CD4-positive, alpha-beta T cell (primary cell): ENCODE measurements at places on chromosomes 2 and 18. TPM values are rescaled to one million over a fixed set of nuclear protein-coding genes. Genes with fewer than 3 reads are reported as not detected.

GRCh38 chr18:71398531-71398930, 1109.7 kb downstream of the SOCS6 start:
- DNase-seq = no peak

DNA sequence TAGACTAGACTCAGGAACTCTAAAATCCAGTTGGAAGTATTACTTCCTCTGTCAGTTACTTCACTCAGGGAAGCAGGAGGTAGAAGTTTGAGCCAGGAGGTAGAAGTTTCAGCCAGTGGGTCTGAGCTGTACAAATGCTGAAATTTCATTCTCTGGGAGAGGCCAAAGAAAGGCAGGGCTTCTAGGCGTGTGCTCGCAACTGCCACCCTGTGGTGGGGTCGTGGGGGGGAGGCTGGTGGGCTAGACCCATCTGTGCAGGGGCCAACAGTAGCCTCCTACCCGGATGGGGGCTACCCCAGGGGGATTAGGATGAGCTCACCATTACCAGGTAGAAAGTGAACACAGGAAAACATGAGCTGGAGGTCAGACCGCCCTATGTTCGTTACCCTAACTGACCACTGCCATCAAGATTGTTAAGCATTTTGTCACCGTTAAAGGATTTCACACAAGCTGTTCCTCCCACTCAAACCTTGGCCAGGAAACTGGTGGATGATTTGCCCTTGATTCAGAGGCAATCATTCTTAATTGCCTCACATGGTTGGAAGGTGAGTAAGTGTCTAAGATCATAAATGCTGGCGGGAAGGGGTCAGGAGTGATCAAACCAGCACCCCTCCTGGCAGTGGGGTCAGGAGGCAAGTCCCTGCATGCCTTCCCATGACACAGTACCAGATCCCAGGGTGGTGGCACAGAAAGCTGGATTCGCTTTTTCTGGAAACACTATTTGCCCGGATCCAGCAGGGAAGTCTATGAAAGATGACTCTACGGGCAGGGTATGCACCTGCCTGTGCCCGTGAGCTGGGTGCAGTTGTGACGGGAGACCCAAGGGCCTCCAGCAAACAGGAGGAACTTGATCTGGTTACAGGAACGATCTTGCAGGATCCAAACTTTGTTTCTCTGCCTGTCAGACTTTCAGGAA, 5.2 kb upstream of the FHL2 start:
- no peak for DNase-seq

DNA sequence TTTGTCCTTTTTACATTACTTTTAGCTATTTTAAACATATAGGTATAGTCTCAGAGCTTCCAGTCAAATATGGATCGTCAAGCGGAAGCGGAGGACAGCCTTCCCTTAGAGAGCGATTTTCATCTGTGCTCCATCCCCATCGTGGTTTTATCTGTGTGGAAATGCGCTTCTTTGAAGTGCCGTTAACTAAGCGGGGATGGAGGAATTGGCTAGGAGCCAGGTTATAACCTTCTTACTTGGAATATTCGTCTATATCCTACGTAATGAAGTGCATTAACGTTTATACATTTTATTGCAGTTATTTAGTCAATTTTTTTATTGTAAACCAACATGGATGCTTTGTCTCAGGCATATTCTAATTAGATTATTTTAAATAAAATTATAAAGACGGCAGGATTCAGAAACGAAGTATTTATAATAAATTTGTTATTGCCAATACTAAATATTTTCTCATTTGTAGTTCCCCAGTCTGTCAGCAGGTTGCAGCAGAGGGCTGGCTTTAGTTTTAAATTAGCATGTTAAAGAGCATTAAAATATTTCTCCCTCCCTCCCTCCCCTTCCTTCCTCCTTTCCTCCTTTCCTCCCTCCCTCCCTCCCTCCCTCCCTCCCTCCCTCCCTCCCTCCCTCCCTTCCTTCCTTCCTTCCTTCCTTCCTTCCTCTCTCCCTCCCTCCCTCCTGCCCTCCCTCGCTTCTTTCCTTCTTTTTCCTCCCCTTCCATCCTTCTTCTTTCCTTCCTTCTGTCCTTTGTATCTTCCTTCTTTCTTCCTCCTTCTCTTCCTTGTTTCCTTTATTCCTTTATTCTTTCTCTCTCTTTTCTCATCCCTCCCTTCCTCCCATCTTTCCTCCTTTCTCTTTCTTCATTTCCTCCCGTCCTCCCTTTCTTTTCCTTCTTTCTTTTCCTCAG, 80.6 kb upstream of the DOCK10 start:
- no peak for DNase-seq

Gene SERPINB12
- total RNA-seq = not detected

DNA sequence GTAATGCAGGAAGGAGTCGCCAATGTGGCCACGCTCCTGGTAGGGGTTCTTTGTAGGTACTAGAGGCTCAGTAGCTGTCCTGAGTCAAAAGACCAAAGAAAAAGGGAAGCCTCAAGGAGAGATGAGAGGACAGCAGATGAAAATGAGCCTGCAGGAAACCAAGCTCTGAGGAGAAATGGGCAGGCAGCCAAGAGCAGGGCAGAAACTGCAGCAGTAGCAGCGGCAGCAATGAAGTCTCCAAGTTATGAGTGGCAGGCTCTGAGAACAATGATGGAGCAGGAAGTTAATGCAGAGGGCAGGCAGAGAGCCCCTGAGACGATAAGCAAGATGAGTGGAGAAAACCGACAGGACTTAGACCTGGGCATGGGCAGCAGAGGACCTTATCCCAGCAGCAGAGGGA, 48.2 kb upstream of the TMEM200C start:
- no peak for DNase-seq

DNA sequence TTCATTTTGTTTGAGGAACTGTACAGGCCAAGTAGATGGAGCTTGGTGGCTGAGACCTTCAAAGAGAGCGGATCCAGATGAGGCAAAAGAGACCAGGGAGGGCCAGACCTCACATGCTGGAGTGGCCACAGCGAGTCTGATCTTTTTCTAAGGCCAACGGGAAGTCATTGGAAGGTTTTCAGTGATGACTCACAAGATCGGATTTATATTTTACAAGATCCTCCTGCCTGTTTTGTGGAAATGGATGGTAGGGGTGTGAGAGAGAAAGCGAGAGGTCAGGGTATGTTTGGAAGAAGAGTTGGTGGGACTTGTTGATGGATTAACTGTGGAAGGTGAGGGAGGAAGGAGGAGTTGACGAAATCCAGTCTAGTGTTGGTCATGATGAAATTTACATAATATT, 44.6 kb upstream of the TUBA3D start:
- no peak for DNase-seq

Gene EFR3B
- 0.11 TPM for total RNA-seq

- DNase-seq = no peak
Observed at GRCh38 chr2:112644155-112644932, 1.4 kb upstream of the SLC20A1 start.

DNA sequence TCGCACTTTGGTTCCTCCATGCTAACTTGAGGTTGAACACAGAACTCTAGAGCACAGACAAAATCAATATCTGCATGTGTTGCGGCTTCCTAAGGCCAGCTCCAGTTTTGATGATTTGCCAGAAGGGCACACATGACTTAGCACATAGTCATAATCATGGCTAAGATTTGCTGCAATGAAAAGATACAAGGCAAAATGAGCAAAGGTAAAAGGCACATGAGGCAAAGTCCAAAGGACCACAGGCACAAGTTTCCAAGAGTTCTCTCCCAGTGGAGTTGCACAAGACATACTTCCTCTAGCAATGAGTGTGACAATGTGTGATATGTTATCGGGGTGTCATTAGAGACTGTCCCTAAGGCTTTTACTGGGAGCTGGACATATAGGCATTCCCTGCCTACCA, 24.2 kb upstream of the CXXC1 start:
- no peak for DNase-seq

DNA sequence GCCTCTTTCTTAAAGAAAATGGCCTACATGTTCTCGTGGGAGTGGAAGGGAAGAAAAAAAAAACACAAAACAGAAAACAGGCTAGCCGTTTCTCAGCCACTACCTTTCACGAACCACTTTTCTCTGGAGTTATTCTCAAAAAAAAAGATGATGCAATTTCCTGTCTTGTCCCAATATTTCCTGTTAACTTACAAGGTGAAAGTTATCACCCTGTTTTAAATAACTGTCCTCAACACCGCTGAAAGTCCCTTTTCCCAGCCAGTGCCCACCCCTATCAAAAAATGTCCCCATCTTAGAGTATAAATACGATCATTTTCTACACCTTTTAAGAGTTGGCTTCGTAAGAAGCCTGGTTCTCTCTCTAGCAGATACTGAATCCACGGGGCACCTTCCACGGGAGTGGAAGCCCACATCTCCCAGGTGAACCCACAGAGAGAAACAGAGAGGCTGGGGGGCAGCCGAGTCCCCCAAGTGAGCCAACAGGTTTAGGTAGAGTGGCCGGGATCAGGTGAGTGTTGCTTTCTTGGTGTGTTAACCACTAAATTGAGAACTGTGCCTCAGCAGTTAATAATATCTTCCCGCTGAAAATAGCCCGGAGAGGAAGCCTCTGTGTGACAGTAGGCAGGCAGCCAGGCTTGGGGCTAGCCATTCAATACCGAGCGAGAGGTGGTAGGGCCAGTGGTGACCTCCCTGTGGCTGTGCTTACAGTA, 15.9 kb downstream of the SMAD7 start:
- DNase-seq = no peak

Gene UBXN4
- 143 TPM for total RNA-seq

DNA sequence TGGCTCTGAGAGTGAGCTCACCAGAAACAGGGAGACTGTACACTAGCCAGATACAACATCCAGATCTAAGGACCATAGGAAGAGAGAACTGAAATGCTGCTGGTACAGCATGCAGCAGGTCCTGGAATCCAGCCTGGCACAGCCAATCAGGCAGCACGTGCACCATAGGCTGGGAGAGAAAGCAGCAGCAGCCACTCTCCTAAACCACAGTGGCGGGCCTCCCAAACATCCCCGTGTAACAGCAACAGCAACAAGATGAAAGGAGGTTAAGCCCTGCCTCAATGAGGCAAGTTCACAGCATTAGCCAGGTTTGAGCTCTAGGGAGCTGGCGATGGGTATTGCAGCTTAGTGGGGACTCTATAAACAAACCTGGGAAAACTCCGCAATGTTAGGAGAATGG, 192.0 kb downstream of the EPHA4 start:
- DNase-seq = no peak

DNA sequence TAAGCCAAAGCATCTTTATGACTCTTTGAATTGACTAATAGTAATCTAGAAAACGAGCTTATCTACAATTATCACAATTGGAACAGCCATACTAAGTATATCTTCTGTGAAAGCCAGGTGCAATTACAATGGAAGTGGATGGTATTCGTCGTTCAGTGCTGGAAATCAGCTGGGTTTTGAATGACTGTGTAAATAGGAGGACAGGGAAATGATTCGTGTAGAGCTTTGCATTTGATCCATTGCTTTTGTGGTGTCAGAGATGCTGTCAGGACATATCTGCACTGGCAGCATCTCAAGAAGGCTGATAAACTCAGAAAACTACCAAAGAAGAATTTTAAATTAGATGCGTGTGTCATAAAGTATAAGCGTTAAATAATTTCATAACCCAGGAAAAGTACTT, 187.1 kb downstream of the ZNF407 start:
- no peak for DNase-seq

DNA sequence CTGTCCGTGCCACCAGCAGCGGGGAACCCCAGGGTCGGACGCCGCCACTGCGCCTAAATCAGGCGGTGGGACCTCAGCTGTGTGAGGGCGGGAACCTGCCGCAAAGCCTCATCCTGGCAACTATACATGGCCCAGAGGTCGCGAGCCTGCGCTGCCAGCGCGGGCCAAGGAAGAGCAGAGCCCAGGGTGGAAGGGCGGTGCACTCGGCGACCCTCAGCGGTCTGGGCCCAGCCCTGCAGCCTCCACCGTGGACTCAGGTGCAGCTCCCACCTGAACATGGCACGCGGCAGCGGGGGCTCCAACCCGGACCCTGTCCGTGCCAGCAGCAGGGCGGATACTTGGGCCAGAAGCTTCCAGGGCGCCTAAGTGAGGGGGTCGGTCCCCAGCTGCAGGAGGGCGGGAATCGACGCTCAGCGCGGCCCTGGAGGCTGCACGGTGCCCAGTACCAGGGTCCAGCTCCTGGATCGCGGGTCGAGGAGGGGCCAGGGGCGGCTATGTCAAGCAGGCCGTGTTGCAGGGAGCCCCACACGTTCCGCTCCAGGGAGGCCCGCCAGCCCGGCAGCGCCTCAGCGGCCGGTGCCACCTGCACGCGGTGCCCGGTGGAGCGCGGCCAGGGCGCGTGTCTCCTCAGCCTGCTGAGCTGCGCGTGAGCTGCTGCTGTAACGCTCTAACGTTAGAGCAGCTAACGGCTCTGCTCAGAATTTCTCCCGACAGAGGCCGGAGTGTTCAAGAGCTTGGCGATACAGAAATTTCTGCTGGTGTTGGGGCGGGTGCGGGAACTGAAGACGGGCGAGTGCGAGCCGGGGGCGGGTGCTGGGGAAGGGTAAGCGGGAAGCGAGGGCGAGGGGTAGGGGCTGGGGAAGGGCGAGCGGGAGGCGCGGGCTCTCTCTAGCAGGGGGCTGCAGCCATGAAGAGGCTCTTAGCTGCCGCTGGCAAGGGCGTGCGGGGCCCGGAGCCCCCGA, at the start of gene ANKRD30B:
Gene ANKRD30B, plus strand, starts transcription at position 660 of the 962 bp plus-strand sequence. Its CDS starts 248 bp downstream, at position 908.
- DNase-seq = no peak

- DNase-seq = no peak
Observed at GRCh38 chr2:10265329-10266132, 37.2 kb upstream of the HPCAL1 start.

Gene RALB
- total RNA-seq = 3.1 TPM
